ENCODE measurements at places on chromosomes 12 and 14.

GRCh38 chr12:75960086-75960910 lies 71.3 kb downstream of the PHLDA1 start:
- no peak for DNase-seq

- DNase-seq = peak; percentile 77
Measured at GRCh38 chr14:56333359-56334292, 215.4 kb downstream of the PELI2 start.

- peak; percentile 45 for DNase-seq
Measured at GRCh38 chr14:90797451-90797850, 18.8 kb downstream of the TTC7B start.

GRCh38 chr12:2295941-2296461 lies 243.2 kb downstream of the CACNA1C start:
- peak; percentile 75 for DNase-seq

DNA sequence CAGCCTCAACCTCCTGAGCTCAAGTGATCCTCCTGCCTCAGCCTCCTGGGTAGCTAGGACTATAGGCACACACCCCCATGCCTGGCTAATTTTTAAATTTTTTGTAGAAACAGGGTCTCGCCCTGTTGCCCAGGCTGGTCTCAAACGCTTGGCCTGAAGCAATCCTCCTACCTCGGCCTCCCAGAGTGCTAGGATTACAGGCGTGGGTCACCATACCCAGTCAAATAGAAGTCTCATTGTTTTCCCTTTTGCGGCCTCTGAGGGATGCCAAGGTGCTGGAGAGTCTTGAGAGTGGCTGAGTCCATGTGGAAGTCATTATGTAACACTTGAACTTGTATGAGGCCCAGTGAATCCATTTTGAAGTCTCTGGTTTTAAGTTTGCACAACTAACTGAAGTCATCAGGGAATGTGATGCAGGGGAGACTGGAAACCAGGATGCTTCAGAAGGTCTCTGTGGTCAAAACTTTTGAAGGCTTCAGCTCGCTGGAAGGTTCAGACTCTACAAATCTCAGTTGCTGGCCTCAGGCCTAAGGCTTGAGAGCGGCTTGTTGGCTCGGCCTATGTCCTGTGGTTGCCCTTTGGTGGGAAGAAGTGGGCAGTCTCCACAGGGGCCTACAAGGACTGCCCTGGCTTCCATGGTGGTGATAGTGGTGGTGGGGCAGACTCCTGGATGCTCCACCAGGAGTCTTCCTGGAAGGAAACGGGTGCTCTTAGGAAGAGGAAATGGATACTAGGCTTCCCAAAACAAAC lies 29.2 kb downstream of the GALNT16 start:
- DNase-seq = peak; percentile 34

- DNase-seq = no peak
Measured at GRCh38 chr12:124829708-124830304, 33.9 kb downstream of the SCARB1 start.

DNA sequence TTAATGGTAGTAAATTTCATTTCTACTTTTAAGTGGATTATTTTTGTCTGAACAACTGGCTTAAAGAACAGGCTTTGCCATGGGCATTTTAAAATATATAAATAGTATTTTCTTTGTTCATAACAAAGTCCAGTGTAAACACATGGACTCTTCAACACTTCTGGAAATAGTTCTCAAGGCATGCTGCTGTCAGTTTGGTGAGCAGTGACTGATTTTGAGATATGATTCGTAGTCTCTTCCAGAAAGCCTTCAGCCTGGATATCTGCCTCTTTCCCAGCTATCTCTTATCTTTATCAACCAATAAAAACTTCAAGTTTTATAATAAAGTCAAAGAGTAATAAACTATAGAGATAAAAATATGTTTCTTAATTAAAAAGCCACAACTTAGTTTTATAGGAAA lies 110.7 kb downstream of the NAV3 start:
- no peak for DNase-seq

DNA sequence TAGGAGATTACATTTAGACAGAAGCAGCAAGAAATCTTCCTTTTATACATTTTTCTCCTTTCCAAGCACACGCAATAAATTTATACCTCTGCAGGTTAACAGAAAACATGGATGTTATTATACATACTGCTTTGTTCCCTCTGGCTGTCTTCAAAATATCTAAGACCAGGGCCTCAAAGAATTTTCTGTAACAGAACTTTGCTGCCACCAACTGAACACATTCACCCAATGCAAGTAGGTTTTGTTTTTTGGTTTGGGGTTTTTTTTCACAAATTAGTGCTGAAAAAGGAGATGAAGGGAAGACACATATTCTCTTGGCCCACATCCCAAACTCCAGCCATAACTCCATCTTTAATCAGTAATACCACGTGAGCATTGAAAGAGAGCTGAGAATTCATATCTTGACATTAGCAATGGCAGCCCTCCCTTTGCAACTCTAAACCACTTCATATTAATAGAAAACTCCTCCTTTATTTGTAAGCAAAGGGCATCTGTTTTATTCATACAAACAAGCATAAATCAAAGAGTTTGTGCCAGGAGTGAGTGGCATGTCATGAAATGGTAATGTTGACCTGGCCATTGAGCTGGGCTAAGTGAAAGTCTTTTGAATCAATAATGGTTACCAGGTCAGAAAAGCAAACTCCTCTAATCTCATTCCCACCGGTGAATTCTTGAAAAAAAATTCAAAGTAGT lies 150.8 kb upstream of the FSCB start:
- DNase-seq = peak; percentile 7

GRCh38 chr12:122250047-122250446 lies 16.2 kb downstream of the VPS33A start:
- no peak for DNase-seq

DNA sequence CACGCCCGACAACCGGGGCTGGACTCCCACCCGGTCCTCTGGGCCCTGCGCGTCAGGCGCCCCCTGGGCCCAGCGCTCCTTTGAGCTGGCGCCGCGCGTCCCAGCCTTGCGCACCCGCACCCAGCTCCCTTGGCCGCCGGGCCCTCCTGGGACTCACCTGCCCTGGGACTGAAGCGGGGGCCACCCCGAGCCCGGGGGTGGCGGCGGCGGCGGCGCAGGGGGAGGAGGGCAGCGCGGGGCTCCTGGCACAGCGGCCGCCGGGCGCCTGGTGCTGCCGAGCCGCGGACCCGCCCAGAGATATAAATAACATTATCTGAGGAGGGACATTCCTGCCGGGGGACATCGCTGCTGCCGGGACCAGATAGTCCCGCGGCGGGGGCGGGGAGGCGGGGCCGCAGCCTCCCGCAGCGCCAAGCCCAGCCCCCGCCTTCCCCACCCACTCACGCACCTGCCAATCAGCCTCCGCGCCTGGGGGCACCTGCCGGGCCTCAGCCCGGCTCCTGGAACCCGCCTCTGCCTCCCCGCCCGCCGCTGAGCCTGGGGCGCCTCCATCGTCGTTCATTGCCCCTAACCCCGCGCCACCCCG lies at the start of gene SPTB:
Gene SPTB (minus strand): TSS at position 273 of the 586 bp plus-strand sequence. CDS start 56,813 bp downstream, outside the sequence.
- DNase-seq = no peak

GRCh38 chr12:12153596-12153995 lies 82.9 kb downstream of the BCL2L14 start:
- no peak for DNase-seq

DNA sequence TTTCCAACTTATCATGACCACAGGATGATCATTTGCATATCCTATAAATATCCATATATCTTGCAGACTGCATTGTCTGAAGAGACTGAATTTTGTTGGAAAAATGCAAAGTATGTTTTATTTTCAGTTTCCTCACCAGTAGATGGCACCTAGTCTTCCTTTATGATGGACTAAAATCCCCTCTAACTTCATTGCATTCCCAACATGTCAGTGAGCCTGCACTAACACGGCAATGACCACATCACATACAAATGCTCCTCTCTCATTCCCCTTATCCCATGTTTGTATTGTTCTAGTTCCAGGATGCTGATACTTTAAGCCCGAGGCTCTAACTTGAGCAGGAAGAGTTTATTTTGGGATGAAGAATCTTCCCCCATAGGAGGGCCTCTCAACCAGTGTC lies 24.7 kb upstream of the MYBPC1 start:
- peak; percentile 43 for DNase-seq

DNA sequence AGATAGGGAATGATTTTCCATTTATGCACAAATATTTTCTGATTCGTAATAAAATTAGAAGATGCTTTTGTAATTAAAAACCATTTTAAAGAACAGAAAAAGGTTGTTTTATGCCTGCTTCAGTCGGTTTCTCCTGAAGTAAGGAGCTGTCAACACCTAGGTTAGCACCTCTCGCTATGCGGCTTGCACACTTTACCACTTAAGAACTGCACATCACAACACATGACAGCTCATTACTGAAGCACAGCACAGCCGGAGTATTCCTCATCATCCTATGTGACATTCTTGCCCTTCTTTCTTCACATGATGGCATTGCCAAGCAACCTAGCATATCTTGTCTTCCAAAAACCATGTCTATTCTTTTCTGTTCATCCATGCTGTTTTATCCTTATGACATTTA lies 5.4 kb upstream of the WIF1 start:
- no peak for DNase-seq

- no peak for DNase-seq
Measured at GRCh38 chr12:57476162-57476992, 3.3 kb downstream of the ARHGAP9 start.

- no peak for DNase-seq
Measured at GRCh38 chr14:76514213-76514998, 138.5 kb downstream of the ESRRB start.

DNA sequence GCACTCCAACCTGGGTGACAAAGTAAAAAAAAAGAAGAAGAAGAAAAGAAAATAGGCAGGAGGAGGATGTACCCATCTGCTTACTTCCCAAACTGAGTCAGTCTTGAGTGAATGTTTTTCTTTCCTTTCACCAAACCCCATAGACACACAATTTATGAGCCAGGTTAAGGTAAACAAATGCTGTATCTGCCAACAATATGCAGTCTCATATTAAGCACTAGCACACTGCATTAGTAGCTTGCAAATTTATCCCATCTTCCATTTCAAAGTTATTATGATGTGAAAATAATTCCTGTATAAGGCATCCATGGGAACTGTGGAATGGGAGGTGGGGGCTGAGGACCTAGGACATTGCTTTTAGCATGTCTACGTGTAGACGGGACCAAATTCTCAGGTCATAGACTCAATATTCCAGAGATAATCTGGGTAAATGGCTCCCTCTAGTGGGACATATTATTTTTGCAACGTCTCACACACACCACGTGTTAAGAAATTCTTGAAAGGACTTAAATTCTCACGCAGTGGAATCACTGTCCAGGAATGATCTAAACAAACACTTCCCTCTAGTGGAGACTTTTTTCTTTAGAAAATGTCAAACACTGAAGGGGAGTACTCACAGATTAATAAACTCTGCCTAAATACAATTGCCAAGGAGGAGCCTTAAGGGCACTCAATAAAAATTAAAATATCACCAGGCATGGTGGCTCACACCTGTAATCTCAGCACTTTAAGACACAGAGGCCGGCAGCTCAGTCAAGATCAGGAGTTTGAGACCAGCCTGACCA lies 17.1 kb upstream of the OR10P1 start:
- peak; percentile 91 for DNase-seq

DNA sequence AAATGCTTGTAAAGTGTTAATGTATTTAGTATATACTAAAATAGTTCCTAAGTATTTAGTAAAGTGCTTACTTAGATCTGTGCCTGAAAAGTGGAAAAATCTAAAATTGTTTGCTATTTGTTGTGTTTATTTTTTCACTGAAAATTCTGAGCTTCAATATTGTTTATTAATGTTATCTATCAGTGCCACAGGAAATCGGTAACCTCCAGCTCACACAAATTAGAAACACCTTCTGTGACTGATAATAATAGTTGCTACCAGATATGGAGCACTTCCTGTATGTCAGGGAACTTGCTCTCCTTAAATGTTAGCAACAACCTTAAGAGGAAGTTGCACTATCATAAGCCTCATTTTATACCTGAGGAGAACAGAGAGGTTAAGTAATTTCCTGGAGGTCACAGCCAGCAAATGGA lies 723 bp upstream of the LRP10 start:
- no peak for DNase-seq

GRCh38 chr14:53380867-53381225 lies 227.7 kb upstream of the DDHD1 start:
- DNase-seq = no peak

GRCh38 chr12:41932470-41932991 lies 212.1 kb downstream of the GXYLT1 start:
- DNase-seq = peak; percentile 33

DNA sequence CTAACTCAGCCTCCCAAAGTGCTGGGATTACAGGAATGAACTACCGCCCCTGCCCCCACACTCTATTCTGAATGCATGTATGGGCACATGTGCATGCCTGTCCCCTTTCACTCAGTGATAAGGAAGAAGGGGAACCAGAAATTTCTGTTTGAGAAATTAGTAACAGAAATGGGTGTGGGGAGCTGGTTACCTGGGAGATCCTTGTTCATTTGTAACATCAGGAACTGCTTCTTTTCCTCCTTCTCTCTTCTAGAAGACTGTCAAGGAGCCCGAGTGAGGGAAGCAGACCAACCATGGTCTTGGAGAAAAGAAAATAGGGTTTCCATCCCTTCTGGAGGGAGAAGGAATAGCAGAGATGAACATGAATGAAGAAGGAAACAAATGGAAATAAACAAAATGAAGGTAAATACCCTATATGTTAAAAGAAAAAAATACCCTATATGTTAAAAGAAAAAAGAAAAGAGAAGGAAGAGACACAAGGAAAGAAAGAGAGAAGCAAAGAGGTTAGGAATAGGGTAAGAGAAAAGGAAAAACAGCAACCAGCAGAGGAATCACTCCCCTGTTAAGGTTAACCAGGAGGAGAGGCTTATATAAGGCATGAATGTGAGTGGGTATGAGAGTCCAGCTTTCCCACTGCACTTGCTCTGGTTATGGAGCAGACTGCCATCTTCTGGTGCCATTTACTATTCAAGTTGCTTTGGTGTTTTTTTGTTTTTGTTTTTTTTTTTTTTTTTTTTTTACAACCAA lies 3.3 kb downstream of the PPP1R3E start:
- DNase-seq = peak; percentile 53

DNA sequence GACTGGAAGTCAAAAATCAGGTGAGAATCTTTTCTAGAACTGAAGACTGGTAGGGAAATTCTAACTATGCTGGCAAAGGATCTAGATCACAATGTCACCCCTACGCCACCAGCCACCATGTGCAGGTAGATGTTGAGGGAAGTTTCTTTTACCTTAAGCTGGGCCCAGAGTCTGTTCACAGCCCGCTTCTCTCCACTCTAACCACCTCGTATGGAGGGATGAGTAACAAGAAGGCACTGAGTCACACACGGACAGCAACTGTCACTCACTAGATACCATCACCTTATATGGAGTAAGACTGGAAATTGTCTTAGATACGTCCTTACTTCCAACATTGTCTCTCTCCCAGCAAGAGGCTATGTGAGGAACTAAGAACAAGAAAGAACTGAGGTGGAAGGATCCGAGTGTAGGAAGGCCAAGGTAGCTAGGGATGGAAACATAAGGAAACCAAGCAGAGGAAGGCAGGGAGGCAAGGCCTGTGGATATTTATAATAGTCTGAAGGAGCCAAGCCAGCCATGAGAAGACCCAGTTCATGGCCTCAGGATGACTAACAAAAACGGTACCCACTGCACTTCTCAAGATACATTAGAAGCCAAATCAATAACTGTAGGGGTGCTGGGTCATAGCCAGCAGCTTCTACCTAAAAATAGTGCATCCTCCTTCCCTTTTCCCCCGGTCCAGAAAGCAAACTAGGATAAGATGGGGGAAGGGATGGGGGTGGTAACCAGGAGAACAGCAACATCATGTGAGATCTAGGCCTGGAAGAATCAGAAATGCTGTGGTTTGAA lies 15.5 kb downstream of the REM2 start:
- peak; percentile 88 for DNase-seq
